ENCODE measurements at places on chromosomes 2 and 18. TPM values are rescaled to one million over a fixed set of nuclear protein-coding genes. Genes with fewer than 3 reads are reported as not detected.
A peak's percentile ranks its signal among the peaks of the same experiment; 100 is the strongest.

The CABYR gene
- total RNA-seq, result not detected

DNA sequence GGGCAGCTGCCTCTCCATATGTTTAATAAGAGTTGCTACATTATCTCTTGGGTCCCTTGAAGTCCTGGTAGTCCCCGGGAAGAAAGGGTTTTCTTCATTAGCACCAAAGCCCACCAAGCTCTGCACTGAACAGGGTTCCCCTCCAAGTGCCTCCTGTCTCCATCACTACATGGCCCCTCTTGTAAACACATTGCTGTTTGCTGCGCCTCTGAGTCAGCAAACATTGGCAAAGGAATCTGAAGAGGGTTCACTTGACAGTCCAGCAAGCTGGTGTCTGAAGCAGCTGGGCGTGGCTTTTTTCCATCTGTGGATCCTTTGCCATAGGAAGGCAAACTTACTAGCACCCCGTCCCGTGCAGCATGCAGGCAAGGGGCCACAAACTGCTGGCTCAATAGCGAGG lies 82.8 kb downstream of the TEX51 start:
- DNase-seq, result no peak

DNA sequence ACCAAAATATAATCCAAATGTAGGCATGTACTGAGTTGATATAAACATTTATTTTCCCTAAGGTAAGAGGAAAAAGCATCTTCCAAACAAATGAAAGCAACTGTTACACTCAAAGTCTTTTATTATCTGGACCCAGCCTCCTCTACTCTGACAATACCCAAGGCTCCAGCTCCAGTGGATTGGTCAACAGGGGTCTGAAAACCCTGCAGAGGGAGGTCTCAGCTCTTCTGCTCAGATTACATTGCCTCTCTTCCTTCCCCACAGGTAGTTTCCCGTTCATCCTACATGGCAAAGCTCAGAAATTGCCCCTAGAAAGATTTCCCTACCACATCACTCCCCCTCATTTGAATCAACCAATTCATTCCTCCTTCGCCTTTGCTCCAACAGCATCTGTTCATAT lies 457.0 kb downstream of the METTL4 start:
- no peak for DNase-seq

The ANKRD62 gene
- not detected for total RNA-seq

DNA sequence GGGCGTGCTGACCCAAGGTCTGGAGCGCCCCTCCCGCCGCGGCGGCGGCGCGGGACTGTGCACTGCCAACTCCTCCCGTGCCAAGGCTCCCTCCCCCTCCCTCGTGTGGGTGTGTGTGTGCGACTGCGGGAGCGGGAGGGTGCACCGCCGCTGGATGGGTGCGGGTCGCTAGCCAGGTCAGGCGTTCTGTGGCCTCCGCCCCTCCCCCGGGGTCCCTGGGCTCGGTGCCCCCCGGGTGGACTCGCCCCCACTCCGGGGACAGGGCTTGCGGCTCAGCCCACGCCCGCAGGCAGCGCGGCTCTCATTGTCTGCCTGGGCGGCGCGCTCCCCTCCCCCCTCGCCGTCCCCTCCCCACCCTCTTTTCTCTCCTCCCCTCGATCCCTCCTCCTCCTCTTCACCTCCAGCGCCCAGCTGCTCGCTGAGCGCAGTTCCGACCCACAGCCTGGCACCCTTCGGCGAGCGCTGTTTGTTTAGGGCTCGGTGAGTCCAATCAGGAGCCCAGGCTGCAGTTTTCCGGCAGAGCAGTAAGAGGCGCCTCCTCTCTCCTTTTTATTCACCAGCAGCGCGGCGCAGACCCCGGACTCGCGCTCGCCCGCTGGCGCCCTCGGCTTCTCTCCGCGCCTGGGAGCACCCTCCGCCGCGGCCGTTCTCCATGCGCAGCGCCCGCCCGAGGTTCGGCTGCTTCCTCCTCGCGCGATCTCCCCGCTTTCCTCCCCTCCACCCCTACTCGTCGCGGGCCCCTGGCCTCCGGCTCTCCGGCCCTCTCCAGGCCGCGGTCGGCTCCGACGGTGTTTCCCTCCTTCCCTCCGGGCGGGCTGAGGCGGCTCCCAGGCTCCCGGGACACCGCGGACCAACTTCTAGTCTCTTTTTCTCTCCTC lies at the start of gene GATA6:
Gene GATA6, plus strand, starts transcription at position 579 of the 878 bp plus-strand sequence. CDS start 1,556 bp downstream, outside the sequence.
- DNase-seq, result peak; percentile 95

- DNase-seq, result no peak
These were observed 9.4 kb upstream of the GPR17 start for GRCh38 chr2:127636248-127637235.

DNA sequence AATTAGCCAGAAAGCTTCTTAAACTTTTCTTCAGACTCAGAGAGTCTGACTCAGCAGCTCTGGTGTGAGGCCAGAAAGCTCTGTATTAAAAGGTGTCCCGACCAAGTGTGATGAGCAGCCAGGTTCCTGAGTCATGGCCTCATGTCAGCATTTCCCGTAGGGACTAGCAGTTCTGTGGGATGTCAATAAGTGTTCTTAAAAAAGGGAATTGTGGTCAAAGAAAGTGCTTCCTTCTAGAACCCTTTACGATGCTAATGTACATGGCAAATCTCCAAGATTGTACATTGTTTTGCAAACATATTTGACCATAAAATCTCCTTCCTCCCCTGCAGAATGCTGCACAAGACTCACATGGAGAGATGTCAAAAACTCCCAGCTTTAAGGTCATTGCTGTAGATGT lies 80.1 kb downstream of the PLA2R1 start:
- no peak for DNase-seq

GRCh38 chr2:43044093-43044681 lies 182.2 kb downstream of the ZFP36L2 start:
- DNase-seq, result no peak

GRCh38 chr2:169824373-169825333 lies at the start of gene METTL5:
TSS of gene METTL5 (minus strand) at chr2:169824905. CDS start at chr2:169824597, 308 bp downstream.
- DNase-seq, result peak; percentile 92

GRCh38 chr2:20135631-20136050 lies 84.2 kb upstream of the LAPTM4A start:
- DNase-seq, result peak; percentile 64

- peak; percentile 80 for DNase-seq
These were observed 42.5 kb downstream of the LRRC30 start for GRCh38 chr18:7273301-7273921.

The ADD2 gene
- 2.0 TPM for total RNA-seq

GRCh38 chr18:77223653-77224052 lies 26.0 kb upstream of the GALR1 start:
- DNase-seq, result no peak
